ENCODE measurements at places on chromosomes 13 and 19.
A peak's percentile ranks its signal among the peaks of the same experiment; 100 is the strongest.

GRCh38 chr13:99269627-99270241 is 11.6 kb upstream of the GPR18 start:
- H3K36me3 ChIP-seq: peaks cover 24% of the 10 kb centered on the region
- H3K4me1 ChIP-seq: no peaks in the 10 kb centered on the region
- no peaks in the 10 kb centered on the region for H3K27me3 ChIP-seq
- H3K4me3 ChIP-seq: no peak overlapping the region
- H3K27ac ChIP-seq: no peak overlapping the region

DNA sequence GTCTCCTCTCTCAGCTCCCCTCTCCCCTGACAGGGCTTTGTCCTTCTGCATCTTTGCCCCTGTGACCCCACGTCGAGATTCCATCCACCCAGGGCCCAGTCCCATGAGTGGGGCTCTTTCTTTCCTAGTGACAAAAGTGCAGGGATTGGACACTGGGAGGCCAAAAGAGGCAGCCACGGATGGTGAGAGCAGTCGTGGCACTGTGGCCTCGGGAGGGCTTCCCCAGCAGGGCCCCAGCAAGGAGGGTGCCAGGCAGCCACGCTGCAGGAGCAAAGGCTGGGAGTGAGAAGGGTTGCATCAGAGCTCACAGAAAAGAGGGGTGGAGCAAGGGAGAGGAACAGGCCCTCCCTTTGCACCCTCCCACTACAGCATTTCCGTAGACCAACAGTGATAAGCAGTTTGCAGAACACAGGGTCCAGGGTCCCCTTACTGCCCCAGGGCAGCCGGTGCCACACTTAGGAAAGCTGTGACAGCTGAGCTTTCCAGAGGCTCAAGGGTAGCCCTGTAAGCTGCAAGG is 4.9 kb downstream of the ZSCAN1 start:
- H3K27ac ChIP-seq: no peak overlapping the region
- no peaks in the 10 kb centered on the region for H3K27me3 ChIP-seq
- H3K4me1 ChIP-seq: no peaks in the 10 kb centered on the region
- no peaks in the 10 kb centered on the region for H3K36me3 ChIP-seq
- H3K4me3 ChIP-seq: no peak overlapping the region

- H3K27ac ChIP-seq: peak overlapping the region; percentile 97
- no peaks in the 10 kb centered on the region for H3K27me3 ChIP-seq
- peaks cover 9% of the 10 kb centered on the region for H3K4me1 ChIP-seq
- peaks cover 5% of the 10 kb centered on the region for H3K36me3 ChIP-seq
- no peak for DNase-seq
Measured at GRCh38 chr13:46355088-46355468, 32.0 kb downstream of the RUBCNL start.

GRCh38 chr13:110186231-110186855 is 120.6 kb downstream of the COL4A1 start:
- H3K36me3 ChIP-seq: peaks cover 4% of the 10 kb centered on the region
- H3K27me3 ChIP-seq: no peaks in the 10 kb centered on the region
- DNase-seq: no peak
- no peak overlapping the region for H3K27ac ChIP-seq
- H3K4me1 ChIP-seq: no peaks in the 10 kb centered on the region

- no peaks in the 10 kb centered on the region for H3K27me3 ChIP-seq
- H3K27ac ChIP-seq: no peak overlapping the region
- H3K36me3 ChIP-seq: no peaks in the 10 kb centered on the region
- H3K4me3 ChIP-seq: no peak overlapping the region
Measured at GRCh38 chr13:48909056-48909389, 66.7 kb upstream of the FNDC3A start.

GRCh38 chr13:106103779-106104178 is 431.7 kb downstream of the EFNB2 start:
- peak overlapping the region; percentile 67 for H3K4me3 ChIP-seq
- H3K27ac ChIP-seq: peak overlapping the region; percentile 96
- DNase-seq: peak; percentile 89
- peaks cover 56% of the 10 kb centered on the region for H3K4me1 ChIP-seq

GRCh38 chr19:16628984-16629691 is 1.1 kb upstream of the MED26 start:
- H3K27me3 ChIP-seq: no peaks in the 10 kb centered on the region
- peak overlapping the region; percentile 84 for H3K27ac ChIP-seq
- H3K36me3 ChIP-seq: peaks cover 17% of the 10 kb centered on the region
- H3K4me1 ChIP-seq: peaks cover 20% of the 10 kb centered on the region
- peak; percentile 9 for DNase-seq
- H3K4me3 ChIP-seq: peak overlapping the region; percentile 92

DNA sequence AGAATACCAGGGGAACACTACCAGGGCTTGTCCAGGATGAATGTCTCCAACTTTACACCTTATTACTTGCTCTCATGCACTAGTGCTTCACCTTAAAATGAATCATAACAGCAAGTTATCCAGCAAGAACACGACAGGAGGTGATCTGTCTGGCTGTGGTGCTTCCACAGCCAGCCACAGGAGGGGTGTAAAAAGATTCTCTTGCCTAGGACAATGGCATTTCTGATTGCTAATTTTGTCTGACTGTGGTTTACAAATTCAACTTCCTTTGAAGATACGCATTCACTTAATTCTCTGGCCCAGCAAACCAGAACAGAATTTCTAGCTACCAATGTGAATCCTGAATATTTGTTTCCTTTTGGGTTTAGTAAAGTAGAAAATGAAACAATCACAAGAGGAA is 23.1 kb upstream of the COG3 start:
- H3K4me1 ChIP-seq: peaks cover 25% of the 10 kb centered on the region
- no peak overlapping the region for H3K4me3 ChIP-seq
- H3K36me3 ChIP-seq: no peaks in the 10 kb centered on the region
- H3K27me3 ChIP-seq: no peaks in the 10 kb centered on the region
- H3K27ac ChIP-seq: no peak overlapping the region

- no peak overlapping the region for H3K4me3 ChIP-seq
- H3K36me3 ChIP-seq: no peaks in the 10 kb centered on the region
- peak; percentile 37 for DNase-seq
- H3K27me3 ChIP-seq: peaks cover 26% of the 10 kb centered on the region
- H3K27ac ChIP-seq: no peak overlapping the region
- H3K4me1 ChIP-seq: peaks cover 6% of the 10 kb centered on the region
Measured at GRCh38 chr13:46106839-46107371, 2.1 kb upstream of the CPB2 start.

DNA sequence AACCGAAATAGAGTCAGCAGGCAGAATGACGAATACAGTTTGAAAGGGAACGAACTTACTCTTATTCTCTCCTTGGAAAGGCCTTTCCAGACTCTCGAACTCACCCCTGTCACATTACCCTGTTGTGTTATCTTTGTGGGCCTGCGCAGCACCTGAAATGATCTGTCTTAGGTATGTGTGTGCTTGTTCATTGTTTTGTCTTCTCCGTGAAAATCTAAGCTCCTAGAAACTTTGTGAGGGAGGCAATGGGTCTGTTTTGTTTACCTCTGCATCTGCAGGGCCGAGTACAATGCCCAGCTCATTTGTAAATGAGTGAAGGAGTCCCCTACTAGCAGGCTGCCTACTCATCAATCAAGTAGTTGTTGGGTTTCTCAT is 19.6 kb downstream of the HMGB1 start:
- no peak overlapping the region for H3K4me3 ChIP-seq
- DNase-seq: no peak
- H3K36me3 ChIP-seq: no peaks in the 10 kb centered on the region
- no peak overlapping the region for H3K27ac ChIP-seq
- H3K4me1 ChIP-seq: no peaks in the 10 kb centered on the region

DNA sequence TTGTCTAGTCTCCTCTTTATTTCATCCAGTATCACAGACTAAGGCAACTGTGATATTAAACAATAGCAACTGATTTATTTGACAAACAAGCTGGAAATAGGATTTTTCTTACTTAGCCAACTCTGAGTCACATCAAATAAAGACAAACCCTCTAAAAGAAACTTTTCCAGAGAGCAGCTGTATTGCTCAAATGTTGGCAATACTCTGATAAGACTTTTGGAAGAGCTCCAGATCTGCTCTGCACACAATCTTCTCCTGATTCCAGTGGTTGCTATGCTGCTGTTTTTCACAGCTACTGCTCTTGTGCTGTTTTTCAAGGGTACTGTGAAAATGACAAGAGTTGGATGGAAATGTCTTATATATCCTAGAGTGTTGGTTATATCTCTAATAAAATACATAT is 1479.2 kb downstream of the SLITRK5 start:
- H3K27ac ChIP-seq: no peak overlapping the region
- H3K4me1 ChIP-seq: no peaks in the 10 kb centered on the region
- H3K4me3 ChIP-seq: no peak overlapping the region
- DNase-seq: no peak
- H3K36me3 ChIP-seq: no peaks in the 10 kb centered on the region
- no peaks in the 10 kb centered on the region for H3K27me3 ChIP-seq

GRCh38 chr19:1655987-1656608 is 3.7 kb upstream of the TCF3 start:
- no peak for DNase-seq
- no peaks in the 10 kb centered on the region for H3K4me1 ChIP-seq
- peaks cover 5% of the 10 kb centered on the region for H3K36me3 ChIP-seq
- no peak overlapping the region for H3K4me3 ChIP-seq
- no peak overlapping the region for H3K27ac ChIP-seq
- H3K27me3 ChIP-seq: no peaks in the 10 kb centered on the region

DNA sequence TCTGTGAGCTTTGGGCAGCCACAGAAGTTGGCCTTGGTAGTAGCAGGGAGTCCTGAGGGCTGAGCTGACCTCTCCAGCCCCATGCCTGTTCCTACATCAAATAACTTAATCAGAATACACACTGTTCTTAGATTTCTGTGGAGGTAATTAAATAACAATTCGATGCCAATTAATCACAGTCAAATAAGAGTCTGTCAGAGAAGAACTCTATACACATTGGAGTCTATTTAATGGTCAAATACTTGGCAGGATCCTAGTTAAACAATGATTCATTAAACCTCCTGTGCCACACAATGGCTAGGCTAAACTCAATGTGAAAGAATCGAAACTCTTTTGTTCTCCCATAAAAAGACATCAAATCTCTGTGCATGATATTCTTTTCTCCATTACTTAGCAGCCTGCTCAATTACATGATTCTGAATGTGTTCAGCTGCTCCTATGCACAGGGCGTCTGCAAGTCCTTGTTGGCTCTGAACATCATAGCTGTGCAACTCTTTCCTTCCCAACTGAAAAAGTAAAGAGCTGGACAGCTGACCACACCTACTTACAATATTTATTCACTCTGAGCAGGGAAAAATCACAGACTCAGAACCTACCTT is 173.1 kb downstream of the ABCC4 start:
- no peak overlapping the region for H3K27ac ChIP-seq
- H3K36me3 ChIP-seq: peaks cover 5% of the 10 kb centered on the region
- no peak overlapping the region for H3K4me3 ChIP-seq

- peaks cover 62% of the 10 kb centered on the region for H3K4me1 ChIP-seq
- H3K36me3 ChIP-seq: no peaks in the 10 kb centered on the region
- peak; percentile 92 for DNase-seq
- no peaks in the 10 kb centered on the region for H3K27me3 ChIP-seq
- peak overlapping the region; percentile 72 for H3K4me3 ChIP-seq
Measured at GRCh38 chr13:110347535-110348308, 40.6 kb downstream of the COL4A2 start.

DNA sequence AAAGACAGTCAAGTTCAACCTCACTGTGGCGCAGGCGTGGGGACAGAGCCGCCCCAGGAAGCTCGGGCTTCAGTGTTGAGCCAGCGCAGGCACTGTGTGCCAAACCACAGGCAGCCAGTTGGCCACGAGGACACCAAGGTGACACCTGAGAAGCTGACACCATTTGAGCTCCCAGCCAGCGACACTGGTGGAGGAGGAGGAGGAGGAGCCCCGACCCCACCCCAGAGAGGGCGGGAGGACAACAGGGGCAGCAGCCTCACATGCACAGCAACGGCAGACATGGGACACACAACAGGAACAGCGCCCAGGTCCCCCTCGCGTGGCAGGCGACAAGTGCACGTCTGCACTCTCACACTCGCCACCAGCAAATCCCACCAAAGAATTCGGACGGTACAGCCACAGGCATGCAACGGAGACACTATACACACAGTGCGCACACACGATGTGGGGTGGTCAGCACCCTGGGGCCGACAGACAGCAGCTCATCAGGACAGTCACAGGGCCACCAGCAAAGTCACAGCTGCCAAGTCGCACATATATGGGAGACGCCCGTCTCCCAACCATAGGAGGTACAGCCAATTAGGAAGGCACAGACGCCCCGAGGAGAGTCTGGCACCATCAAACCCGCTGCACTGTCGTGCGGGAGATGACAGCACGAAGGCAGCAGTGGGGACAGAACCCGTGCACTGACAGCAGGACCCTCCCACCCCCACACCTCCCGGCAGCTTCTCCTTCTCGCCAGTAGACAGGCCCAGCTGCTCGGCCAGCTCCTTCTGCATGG is 3.4 kb downstream of the EIF3G start:
- H3K27me3 ChIP-seq: no peaks in the 10 kb centered on the region
- no peak overlapping the region for H3K27ac ChIP-seq
- DNase-seq: peak; percentile 16
- H3K4me1 ChIP-seq: peaks cover 16% of the 10 kb centered on the region
- H3K4me3 ChIP-seq: no peak overlapping the region

GRCh38 chr19:17255150-17255621 is 9.4 kb downstream of the USHBP1 start:
- no peak overlapping the region for H3K4me3 ChIP-seq
- H3K27ac ChIP-seq: no peak overlapping the region
- DNase-seq: peak; percentile 75
- no peaks in the 10 kb centered on the region for H3K27me3 ChIP-seq
- peaks cover 8% of the 10 kb centered on the region for H3K36me3 ChIP-seq

DNA sequence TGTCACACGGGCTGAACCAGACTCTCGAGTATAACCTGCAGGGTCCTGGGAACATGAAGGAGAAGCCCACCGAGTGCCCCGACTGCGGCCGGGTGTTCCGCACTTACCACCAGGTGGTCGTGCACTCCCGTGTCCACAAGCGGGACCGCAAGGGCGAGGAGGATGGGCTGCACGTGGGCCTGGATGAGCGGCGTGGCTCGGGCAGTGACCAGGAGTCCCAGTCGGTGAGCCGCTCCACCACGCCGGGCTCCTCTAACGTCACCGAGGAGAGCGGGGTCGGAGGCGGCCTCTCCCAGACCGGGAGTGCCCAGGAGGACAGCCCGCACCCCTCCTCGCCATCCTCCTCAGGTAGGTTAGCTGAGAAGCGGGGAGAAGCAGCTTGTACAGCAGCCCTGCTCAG is 73.2 kb downstream of the ZNF536 start:
- H3K27me3 ChIP-seq: no peaks in the 10 kb centered on the region
- no peaks in the 10 kb centered on the region for H3K4me1 ChIP-seq
- no peak for DNase-seq
- H3K4me3 ChIP-seq: no peak overlapping the region
- no peaks in the 10 kb centered on the region for H3K36me3 ChIP-seq

- H3K36me3 ChIP-seq: no peaks in the 10 kb centered on the region
- DNase-seq: no peak
- H3K27me3 ChIP-seq: no peaks in the 10 kb centered on the region
- H3K4me1 ChIP-seq: peaks cover 14% of the 10 kb centered on the region
- no peak overlapping the region for H3K27ac ChIP-seq
- no peak overlapping the region for H3K4me3 ChIP-seq
Measured at GRCh38 chr13:101205408-101205807, 210.9 kb downstream of the NALCN start.

- no peaks in the 10 kb centered on the region for H3K36me3 ChIP-seq
- H3K4me3 ChIP-seq: no peak overlapping the region
- peak; percentile 59 for DNase-seq
- H3K27me3 ChIP-seq: peaks cover 88% of the 10 kb centered on the region
- no peaks in the 10 kb centered on the region for H3K4me1 ChIP-seq
Measured at GRCh38 chr13:108322206-108322824, 52.8 kb downstream of the TNFSF13B start.

GRCh38 chr19:1880611-1881392 is 4.5 kb downstream of the ABHD17A start:
- no peak overlapping the region for H3K27ac ChIP-seq
- H3K4me1 ChIP-seq: peaks cover 22% of the 10 kb centered on the region
- H3K4me3 ChIP-seq: no peak overlapping the region
- peaks cover 6% of the 10 kb centered on the region for H3K36me3 ChIP-seq

- peak; percentile 9 for DNase-seq
- no peak overlapping the region for H3K4me3 ChIP-seq
- H3K27me3 ChIP-seq: no peaks in the 10 kb centered on the region
Measured at GRCh38 chr13:25743421-25743820, 308.4 kb downstream of the SHISA2 start.

Data from MCF 10A (cell line).